ENCODE measurements at places on chromosomes 13 and 19.

- no peak for DNase-seq
Measured at GRCh38 chr19:8237026-8237425, 27.9 kb downstream of the CERS4 start.

GRCh38 chr13:109036078-109036780, 406.8 kb downstream of the MYO16 start:
- DNase-seq: no peak

DNA sequence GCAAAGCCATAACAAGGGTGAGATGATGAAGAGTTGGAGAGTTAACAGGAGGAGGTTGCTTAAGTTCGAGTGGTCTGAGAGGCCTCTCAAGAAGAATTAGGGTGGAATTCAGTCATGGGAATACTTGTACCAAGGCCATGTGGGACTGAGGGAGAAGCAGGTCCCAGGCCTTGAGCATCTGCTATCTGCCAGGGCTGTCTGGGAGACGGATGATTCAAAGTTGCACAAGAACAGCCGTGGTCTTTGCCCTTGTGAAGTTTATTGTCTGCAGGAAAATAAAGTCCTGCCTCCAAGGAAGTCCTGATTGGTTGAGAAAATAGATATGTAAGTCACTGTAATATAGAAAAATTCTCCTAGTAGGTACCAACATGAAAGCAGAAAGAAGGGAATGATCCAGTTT, 178.8 kb upstream of the RFC3 start:
- no peak for DNase-seq

DNA sequence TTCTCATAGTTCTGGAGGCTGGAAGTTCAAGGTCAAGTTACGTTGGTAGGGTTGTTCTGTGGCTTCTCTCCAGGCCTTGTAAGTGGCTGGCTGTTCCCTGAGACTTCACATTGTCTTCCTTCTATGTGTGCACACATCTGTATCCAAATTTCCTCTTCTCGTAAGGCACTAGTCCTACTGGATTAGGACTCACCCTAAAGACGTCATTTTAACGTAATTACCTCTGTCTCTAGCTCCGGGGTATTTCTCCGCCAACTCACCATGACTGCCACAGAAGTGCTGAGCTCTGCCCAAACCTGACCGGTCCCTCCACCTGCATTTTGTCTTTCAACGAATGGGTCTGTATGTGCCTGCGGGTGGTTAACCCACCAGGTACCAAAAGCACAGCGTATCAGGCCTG, 8.7 kb upstream of the SYDE1 start:
- no peak for DNase-seq

DNA sequence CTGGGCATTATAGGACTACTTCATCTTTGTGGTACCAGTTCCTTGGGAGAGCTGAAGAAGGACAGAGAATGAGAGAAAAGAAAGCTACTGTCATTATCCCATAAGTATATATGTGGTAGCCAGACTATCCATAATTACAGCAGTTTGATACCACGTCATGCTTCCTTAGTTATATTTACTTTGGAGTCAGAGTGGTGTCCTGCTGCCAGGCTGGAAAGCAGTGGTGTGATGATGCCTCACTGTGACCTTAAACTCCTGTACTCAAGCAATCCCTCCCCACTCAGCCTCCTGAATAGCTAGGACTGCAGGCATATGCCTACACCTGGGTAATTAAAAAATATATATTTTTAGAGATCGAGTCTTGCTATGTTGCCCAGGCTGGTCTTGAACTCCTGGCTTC, 57.8 kb downstream of the WTIP start:
- no peak for DNase-seq

GRCh38 chr19:56692206-56692895, 20.8 kb upstream of the ZNF835 start:
- no peak for DNase-seq

DNA sequence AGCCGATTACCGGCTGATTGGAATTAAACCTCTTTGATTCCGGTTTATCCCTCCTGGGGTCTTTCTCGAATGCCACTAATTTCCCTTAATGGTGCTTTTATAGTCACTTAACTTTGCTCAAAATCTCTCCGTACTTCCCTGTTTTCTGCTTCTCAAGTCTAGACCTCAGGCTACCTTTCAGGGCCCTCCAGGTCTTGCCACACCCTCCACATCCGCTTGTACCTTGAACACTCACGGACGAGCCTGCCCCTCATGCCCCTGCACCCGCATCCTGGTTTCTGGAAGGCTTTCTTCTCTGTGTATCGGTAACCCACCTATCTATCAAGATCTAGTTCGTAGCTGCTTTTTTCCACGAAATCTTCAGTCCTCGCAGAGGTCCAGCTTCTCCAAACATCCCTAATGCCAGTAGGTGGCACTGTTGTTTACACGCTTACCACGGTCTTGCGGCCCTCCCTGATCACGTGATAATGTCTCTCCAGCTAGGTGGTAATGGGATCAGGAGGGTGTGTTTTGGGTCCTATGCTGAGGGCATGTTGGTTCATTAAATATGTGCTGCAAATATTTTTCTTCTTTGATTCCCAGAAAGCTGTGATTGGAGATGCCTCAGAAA, 13.8 kb downstream of the ATP12A start:
- peak; percentile 76 for DNase-seq

DNA sequence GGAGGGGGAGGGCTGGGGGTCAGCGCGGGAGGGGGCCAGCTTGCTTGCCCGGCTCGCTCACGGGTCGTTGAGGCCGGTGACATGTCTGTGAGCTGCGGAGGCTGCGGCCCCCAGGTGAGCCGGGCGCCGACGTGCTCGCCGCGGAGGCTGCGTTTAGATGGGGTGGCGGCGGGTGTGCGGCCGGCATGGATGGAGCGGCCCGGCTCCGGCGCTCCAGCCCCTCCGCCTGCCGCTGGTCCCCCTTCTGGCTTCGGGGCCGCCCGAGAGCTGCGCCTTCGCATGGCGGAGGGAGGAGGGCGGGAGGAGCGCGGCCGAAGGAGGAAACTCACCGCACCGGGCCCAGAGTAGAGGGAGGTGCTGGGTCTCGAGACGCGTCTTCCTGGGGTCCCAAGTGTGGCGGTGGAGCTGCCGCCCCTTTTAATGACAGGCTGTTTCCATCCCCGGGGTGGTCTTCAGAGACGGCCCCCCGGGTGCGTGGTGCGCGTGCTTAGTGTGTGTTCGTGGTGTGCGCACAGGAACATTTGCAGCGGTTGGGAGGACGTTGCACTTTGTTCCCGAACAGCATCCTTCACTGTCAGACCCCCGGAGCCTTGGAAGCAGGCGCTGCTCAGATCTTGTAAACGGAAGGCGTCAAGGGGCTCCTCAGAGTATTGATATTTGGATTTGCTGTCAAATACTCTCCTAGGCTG, at the start of gene AKAP11:
TSS of gene AKAP11 (plus strand) at position 38 of the 689 bp plus-strand sequence. CDS start 14,197 bp downstream, outside the sequence.
- DNase-seq: peak; percentile 67

DNA sequence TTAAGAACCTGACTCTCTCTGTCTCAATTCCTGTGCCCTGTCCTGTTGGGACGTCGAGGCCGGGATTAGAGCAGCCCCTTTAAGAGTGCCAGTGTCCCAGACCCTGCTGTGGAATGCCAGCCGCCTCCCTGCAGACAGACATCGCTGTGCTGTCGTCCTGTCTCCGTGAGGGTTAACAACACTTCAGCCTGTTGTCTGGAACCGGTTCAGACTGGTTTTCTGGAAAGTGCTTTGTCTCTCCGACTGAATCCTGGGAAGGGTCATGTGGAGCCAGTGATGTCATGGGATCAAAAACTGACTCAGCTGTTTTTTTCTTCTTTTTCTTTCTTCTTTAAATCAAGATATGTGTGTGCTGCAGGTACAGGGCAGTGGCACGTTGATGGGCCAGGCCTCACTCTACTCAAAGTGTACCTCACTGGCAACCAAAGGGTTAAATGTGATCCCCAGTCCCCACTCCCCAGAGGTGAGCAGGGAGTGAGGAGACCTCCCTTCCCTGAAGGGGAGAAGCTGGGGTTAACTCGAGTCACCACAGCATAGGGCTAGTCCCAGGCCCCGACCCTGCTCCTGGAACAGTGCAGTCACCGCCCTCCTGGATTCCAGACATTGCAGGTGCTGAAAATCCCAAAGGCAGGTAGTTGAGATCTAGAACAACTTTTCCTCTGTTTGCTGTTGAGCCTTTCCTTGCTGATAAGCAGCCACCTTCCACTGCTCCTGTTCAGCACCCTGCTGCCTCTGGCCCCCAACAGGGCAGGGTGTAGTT, 50.8 kb downstream of the TSSK6 start:
- no peak for DNase-seq

DNA sequence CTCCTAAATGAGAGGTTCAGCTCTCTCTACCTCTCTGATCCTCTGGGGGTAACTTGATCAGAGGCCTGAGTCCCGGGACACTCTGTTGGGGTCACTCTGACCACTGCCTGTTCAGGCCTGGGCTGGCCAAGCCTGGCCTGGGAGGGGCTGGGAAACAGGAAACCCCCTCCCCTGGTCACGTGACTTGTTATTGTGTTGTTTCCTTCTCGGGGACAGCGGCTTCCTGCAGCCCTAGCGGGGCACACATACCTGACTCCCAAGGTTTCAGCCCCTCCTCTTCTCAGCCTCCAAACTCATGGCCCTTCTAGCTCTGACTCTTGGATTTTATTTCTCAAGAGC, at the start of gene USHBP1:
TSS of gene USHBP1 (minus strand) at position 105 of the 339 bp plus-strand sequence. CDS start 446 bp downstream, outside the sequence.
- no peak for DNase-seq

DNA sequence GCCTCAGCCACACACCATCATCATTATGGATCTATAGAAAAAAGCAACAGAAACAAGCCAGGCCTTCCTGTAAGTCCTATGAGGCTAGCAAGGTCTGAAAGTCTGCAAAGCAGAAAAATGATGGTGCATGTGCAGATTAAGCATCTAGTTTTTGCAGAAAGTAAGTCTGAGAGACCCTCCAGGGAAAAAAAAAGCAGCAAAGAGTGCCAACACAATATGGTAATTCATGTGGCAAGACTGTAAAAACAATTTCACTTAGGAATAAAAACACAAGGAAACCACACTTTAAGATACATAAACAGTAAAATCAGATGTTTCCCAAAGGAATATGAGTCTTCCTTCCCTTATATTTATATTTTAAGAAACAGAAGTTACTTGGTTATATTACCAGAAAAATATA, 112.3 kb upstream of the FBXL3 start:
- DNase-seq: no peak

- peak; percentile 49 for DNase-seq
Measured at GRCh38 chr19:42467183-42467760, 24.5 kb upstream of the CXCL17 start.

- DNase-seq: peak; percentile 56
Measured at GRCh38 chr19:16847430-16847829, 18.2 kb downstream of the SIN3B start.

GRCh38 chr13:102597029-102597961, 509 bp downstream of the TPP2 start:
- no peak for DNase-seq

DNA sequence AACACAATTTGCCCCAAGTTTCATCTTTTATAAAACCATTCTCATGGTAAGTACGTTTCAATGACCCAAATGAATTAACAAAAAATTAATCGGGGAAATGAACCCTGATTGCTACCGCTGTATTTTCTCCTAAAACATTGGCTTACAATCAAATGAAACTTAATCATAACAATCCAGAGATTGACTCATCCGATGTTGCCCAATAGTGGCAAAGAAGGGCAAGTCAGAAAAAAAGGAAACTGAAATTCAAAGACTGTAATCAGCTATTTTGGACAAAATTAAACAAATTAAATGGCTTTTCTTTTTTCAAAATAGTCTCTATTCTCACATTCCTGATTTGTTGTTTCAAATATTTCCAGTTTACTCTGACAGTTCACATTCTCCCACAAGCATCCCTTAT, 3.9 kb upstream of the ACOD1 start:
- DNase-seq: peak; percentile 98

GRCh38 chr13:72953391-72953965, 105.3 kb upstream of the KLF5 start:
- no peak for DNase-seq

GRCh38 chr19:8858260-8858659, 26.1 kb downstream of the MBD3L1 start:
- no peak for DNase-seq

DNA sequence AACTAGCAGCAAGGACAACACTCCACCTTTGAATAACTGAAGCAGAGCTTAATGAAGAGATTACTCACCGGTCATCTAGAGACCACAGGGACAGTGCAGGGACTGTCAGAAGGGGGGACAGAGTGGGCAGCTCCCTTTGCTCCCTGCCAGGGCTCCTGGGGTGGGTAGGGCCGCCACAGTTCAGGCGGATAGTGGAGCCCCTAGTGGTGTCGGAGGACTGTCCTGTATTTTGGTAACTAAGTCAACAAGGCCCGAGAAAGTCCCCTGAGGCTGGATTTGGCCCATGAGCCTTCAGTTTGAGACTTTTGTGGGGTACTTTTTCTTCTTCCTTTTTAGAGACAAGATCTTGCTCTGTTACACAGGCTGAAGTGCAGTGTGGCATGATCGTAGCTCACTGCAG, 44.6 kb downstream of the GJA3 start:
- no peak for DNase-seq

DNA sequence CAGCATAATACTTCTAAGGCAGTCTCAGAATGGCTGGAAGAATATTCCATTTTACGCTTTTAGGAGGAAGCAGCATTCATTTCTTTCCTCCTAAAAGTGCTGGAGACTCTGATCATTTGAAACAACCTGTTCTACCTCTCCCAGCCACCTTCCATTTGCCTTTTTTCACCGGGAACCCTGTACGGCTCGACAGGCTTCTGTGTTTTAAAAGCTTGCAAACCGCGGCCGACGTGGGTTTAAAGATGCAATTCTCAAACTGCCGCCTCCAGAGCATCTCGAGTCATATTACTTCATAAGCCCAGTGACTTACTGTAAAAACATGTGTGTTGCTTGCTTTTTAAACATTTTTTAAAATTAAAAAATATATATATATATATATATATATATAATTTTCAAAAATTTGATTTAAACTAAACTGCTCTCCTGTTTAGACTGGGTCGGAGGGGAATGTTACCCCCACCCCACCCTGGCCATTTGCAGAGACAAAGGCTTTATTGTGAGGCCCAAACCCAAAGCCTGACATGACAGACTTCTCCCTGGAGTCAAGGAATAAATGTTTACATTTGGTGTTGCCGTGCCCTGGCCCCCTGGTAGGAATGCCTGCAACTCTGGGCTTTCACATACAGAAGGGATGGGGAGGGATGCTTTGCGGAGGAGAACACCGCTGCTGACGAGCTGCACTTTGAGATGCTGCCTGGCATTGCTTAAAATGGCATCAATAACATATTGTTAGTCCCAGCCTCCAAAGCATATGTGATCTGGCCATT, 30.4 kb downstream of the ZNF536 start:
- DNase-seq: no peak

DNA sequence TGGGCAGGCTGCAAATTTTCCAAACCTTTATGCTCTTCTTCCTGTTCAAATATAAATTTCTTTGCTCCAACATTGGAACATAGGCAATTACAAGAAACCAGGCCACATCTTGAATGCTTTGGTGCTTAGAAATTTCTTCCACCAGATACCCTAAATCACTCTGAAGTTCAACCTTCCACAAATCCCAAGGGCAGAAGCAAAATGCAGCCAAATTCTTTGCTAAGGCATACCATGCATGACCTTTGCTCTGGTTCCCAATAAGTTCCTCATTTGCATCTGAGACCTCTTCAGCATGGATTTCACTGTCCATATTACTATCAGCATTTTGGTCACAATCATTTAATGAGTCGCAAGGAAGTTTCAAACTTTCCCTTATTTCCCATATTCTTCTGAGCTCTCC, 130.9 kb downstream of the DIAPH3 start:
- peak; percentile 44 for DNase-seq

- DNase-seq: no peak
Measured at GRCh38 chr19:43452582-43452981, 12.8 kb downstream of the LYPD3 start.
